ENCODE measurements at places on chromosomes 7 and 10. TPM values are rescaled to one million over a fixed set of nuclear protein-coding genes. Genes with fewer than 3 reads are reported as not detected.

PHKG1 gene
- total RNA-seq: not detected

ZPBP gene
- not detected for total RNA-seq

ADGRA1 gene
- not detected for total RNA-seq

HOXA6 gene
- not detected for total RNA-seq

ICA1 gene
- total RNA-seq: 4.4 TPM

RAPGEF5 gene
- total RNA-seq: 3.3 TPM

EBLN1 gene
- not detected for total RNA-seq

EIF3B gene
- 180 TPM for total RNA-seq

C10orf90 gene
- not detected for total RNA-seq

CYP3A4 gene
- total RNA-seq: 0.14 TPM

TACR2 gene
- 0.28 TPM for total RNA-seq

GPER1 gene
- 0.49 TPM for total RNA-seq

DGKI gene
- 0.70 TPM for total RNA-seq

ANKRD30A gene
- not detected for total RNA-seq

SLC18A2 gene
- total RNA-seq: not detected

GIMAP7 gene
- total RNA-seq: not detected

COL17A1 gene
- 507 TPM for total RNA-seq

CPN1 gene
- not detected for total RNA-seq

DUSP5 gene
- total RNA-seq: 26.7 TPM

TMUB1 gene
- 45.3 TPM for total RNA-seq

POU6F2 gene
- total RNA-seq: not detected

IDI1 gene
- 107 TPM for total RNA-seq

SHH gene
- total RNA-seq: not detected

ZNF92 gene
- 4.3 TPM for total RNA-seq

SKIDA1 gene
- 0.21 TPM for total RNA-seq

GOT1 gene
- total RNA-seq: 30.0 TPM

TLX1 gene
- 2.2 TPM for total RNA-seq

ZNF804B gene
- not detected for total RNA-seq

MMP21 gene
- total RNA-seq: not detected

GRM3 gene
- not detected for total RNA-seq

CLRN3 gene
- total RNA-seq: not detected

CACNB2 gene
- not detected for total RNA-seq

GJD4 gene
- total RNA-seq: not detected

MCM10 gene
- 12.6 TPM for total RNA-seq

CPA5 gene
- not detected for total RNA-seq

NOS3 gene
- 0.51 TPM for total RNA-seq
